ENCODE measurements at places on chromosomes 4 and X.

DNA sequence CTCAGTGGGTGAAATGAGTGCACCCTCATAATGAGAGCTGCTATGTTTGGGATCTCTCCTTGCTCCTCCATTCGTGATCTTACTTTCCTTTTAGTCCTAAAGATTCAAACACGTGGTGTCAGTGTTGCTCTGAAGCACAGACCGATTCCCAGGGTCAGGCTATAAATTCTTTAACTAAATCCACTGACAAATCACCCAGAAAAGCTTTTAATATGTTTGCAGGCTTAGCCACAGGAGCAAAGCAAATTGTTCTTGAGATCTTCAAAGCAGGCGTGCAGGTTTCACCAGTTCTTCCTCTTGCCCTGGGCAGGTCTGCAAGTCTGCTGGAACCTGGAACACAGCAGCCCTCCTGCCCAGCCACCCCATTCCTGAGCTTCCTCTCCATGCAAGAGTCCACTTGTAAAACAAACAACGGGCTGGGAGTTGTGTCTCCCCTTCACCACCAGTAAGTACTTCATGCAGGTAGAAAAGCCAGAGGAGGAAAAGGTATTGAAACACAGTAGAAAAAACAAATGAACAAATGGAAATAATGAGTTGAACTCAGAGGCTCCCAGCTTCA is 70.1 kb upstream of the ENPP6 start:
- H3K27me3 ChIP-seq: no peaks in the 10 kb centered on the region
- peak overlapping the region; percentile 30 for H3K27ac ChIP-seq
- no peak for DNase-seq
- peaks cover 15% of the 10 kb centered on the region for H3K4me1 ChIP-seq
- no peak overlapping the region for H3K4me3 ChIP-seq

DNA sequence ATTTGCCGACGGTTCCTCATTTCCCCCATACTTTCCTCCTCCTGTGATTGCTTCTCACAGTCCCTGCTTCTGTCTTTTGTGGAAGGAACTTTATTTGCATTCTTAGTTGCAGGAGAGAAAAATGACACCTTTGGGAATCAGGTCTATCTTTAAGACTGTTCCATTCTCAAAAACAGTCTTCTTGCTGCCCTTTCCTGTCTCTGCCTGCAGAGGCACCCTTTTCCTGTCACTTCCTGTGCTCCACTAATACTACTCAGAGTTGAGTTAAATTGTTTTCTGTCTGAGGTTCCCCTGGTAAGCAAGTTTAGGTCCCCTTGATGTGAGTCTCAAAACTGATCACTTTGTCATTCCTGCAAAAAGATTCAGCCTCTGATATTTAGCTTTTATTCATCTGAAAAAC is 208.8 kb upstream of the CLNK start:
- H3K4me1 ChIP-seq: no peaks in the 10 kb centered on the region
- no peak overlapping the region for H3K27ac ChIP-seq
- H3K4me3 ChIP-seq: no peak overlapping the region
- no peak for DNase-seq
- H3K36me3 ChIP-seq: no peaks in the 10 kb centered on the region

DNA sequence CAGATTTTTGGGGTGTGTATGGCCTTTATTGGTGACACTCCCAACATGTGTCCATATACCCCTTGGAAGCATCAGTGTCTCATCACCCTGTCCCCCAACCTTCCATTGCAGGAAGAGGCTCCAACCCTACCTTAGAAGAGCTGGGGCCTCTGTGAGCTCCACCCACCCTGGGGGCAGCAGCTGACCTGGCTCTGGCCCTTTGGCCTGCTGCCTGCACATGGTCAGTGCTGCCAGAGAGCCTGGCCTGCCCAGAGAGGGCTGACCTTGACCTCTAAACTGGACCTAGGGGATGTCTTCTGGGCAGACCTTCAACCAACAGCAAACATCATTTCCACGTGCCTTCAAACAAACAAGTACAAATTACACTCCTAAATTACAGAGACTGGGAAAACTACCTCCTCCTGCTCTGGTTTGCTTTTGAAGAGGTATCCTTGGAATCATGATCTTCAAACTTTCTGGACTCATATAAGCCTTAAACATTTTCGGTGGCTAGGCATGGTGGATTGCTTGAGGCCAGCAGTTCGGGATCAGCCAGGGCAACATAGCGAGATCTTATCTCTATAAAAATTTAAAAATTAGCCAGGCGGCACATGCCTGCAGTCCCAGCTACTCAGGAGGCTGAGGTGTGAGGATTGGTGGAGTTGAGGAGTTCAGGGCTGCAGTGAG is 27.3 kb upstream of the KIAA0232 start:
- no peaks in the 10 kb centered on the region for H3K36me3 ChIP-seq
- DNase-seq: no peak
- no peak overlapping the region for H3K27ac ChIP-seq
- no peaks in the 10 kb centered on the region for H3K27me3 ChIP-seq

GRCh38 chr4:10593130-10593529 is 91.4 kb downstream of the CLNK start:
- no peaks in the 10 kb centered on the region for H3K4me1 ChIP-seq
- H3K27me3 ChIP-seq: peaks cover 33% of the 10 kb centered on the region
- H3K36me3 ChIP-seq: no peaks in the 10 kb centered on the region
- no peak for DNase-seq

- no peak overlapping the region for H3K4me3 ChIP-seq
- H3K27me3 ChIP-seq: peaks cover 39% of the 10 kb centered on the region
- no peaks in the 10 kb centered on the region for H3K36me3 ChIP-seq
- H3K4me1 ChIP-seq: peaks cover 4% of the 10 kb centered on the region
Observed at GRCh38 chr4:40305328-40306170, 29.6 kb upstream of the CHRNA9 start.

GRCh38 chr4:37542706-37543105 is 143.5 kb downstream of the RELL1 start:
- no peaks in the 10 kb centered on the region for H3K36me3 ChIP-seq
- no peak overlapping the region for H3K4me3 ChIP-seq
- no peak for DNase-seq
- no peaks in the 10 kb centered on the region for H3K4me1 ChIP-seq
- H3K27ac ChIP-seq: no peak overlapping the region
- H3K27me3 ChIP-seq: no peaks in the 10 kb centered on the region

DNA sequence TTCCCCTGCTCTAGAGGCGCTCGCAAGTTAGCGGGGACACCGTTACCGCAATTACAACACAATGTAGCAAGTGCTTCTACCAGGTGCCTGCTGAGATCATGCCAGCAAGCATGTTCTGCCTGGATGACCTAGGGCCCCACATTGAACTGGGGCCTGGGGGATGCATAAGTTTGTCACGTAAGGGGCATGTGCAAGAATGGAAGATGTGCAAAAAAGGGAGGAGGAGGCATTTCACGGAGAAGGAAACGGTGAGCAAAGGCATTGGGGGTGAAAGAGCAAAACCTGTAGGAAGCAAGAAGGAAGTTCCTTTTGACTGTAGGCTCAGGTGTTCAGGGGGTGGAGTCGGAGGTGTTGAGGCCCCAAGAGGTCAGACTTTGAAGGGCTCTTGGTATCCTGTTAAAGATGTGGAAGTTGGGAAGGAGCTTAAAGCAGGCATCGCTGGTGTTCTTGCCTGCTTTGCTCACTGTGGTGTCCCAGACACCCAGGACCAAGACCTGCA is 602 bp upstream of the SCARB2 start:
- no peak for DNase-seq
- peak overlapping the region; percentile 91 for H3K4me3 ChIP-seq
- H3K4me1 ChIP-seq: peaks cover 76% of the 10 kb centered on the region
- no peaks in the 10 kb centered on the region for H3K36me3 ChIP-seq
- peak overlapping the region; percentile 99 for H3K27ac ChIP-seq

- peak overlapping the region; percentile 92 for H3K27ac ChIP-seq
- peak overlapping the region; percentile 71 for H3K4me3 ChIP-seq
- no peak for DNase-seq
- H3K4me1 ChIP-seq: peaks cover 11% of the 10 kb centered on the region
- no peaks in the 10 kb centered on the region for H3K27me3 ChIP-seq
- H3K36me3 ChIP-seq: no peaks in the 10 kb centered on the region
Observed at GRCh38 chrX:74419864-74420195, 1.5 kb upstream of the SLC16A2 start.

DNA sequence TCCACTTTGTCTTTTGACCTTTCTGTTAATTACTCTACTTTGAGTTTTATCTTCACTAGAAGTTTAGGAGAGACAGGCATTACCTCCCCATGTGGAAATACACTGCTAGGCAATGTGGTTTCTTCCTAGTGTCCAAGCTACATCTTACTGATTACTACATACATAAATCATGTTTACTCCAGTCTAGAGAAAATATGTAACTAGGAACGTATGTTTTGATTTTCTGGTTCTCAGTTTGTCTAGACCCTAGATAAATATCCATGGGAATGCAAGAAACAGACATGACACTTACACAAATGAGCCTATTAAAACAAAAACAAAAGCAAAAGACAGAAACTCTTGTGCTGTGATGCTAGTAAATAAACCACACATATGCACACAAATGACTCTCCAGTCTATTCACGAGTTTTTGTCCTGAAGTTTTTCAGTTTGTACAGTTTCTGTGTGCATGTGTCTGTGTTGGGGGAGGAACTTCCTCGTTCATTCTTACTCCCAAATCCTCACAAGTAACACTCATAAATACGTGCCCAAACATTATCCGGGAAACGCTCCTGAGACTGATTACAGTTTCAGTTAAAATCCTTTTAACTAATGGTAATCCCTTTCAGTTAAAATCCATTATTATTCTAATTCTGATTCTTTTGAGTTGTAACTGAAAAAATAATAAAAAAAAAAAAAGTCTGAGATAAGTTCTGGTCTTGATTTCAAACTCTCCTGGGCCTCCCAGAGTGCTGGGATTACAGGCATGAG is 283.5 kb upstream of the FTHL17 start:
- H3K27ac ChIP-seq: peak overlapping the region; percentile 36
- no peaks in the 10 kb centered on the region for H3K27me3 ChIP-seq
- H3K36me3 ChIP-seq: no peaks in the 10 kb centered on the region
- H3K4me1 ChIP-seq: no peaks in the 10 kb centered on the region
- DNase-seq: no peak

DNA sequence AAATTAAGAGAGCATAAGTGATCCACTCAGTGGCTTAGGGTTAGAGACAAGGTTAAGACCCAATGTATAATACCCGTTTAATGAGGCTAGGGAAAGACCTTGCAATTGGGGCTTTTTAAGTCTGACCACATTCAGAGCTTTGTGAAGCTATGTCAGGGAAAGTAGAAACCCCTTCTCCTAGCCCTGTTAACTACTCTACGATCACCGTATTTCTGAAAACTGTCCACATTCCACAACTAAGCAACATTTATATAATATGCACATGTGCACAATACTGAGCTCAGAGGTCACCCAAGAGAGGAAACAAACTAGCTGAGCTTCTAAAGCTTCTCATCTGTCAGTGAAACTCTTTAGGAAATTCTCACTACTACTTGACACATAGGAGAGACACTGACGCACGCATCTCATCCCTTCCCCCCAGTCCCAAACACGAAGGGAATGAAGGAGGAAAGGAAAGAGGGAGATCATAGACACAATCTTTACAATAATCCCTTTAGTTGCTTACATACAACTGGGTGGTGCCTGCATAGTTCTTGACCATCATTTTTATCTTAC is 56.2 kb downstream of the METTL14 start:
- no peak for DNase-seq
- no peaks in the 10 kb centered on the region for H3K27me3 ChIP-seq
- peak overlapping the region; percentile 40 for H3K4me3 ChIP-seq

DNA sequence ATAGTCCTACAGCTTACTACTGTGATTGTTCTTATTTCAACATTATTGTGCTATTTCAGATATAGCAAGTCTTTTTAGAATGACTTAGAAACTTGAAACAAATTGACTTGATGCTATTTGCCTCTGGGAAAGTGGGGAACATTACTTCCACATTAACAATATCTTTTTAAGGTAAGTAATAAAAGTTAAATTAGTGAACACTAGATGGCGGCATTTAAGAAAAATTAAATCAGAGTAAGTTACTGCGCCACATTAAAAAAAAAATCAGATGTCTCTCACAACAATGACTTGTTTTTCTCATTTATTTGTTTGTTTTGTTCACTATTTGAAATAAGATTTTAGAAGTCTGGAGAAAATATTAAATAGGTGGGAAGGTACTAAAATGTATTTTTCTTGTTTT is 1026.9 kb upstream of the SLIT2 start:
- H3K27ac ChIP-seq: no peak overlapping the region
- DNase-seq: no peak

- H3K27ac ChIP-seq: no peak overlapping the region
- no peaks in the 10 kb centered on the region for H3K36me3 ChIP-seq
- H3K4me3 ChIP-seq: no peak overlapping the region
- no peak for DNase-seq
- peaks cover 19% of the 10 kb centered on the region for H3K27me3 ChIP-seq
Observed at GRCh38 chr4:57211131-57211530, 100.9 kb upstream of the IGFBP7 start.

- no peak overlapping the region for H3K4me3 ChIP-seq
- DNase-seq: no peak
Observed at GRCh38 chrX:38704146-38704882, 96.9 kb upstream of the MID1IP1 start.

DNA sequence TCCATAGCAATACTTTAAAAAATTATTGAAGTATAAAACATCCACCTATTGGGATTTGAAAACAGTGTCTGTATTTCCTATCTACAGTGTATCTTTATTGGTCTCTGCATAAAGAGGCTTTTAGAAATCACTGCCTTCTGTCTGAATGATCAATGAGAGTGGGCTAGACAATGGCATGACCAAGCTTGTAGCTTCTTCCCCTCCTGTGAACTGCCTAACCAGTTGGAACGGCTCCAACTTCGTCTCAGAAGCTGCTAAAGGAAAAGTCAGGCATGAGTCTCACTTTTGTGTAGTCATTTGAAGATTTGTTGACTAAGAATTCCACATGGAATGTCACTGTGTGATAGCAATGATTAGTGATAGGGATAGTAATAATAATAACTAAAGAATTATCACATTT is 64.2 kb downstream of the INTS12 start:
- H3K27ac ChIP-seq: no peak overlapping the region
- H3K4me3 ChIP-seq: no peak overlapping the region
- H3K36me3 ChIP-seq: no peaks in the 10 kb centered on the region

GRCh38 chrX:125439194-125439849 is 119.7 kb downstream of the TEX13C start:
- H3K4me1 ChIP-seq: no peaks in the 10 kb centered on the region
- H3K4me3 ChIP-seq: no peak overlapping the region
- no peaks in the 10 kb centered on the region for H3K27me3 ChIP-seq
- H3K36me3 ChIP-seq: no peaks in the 10 kb centered on the region
